ENCODE measurements at places on chromosomes 11 and 22.

DNA sequence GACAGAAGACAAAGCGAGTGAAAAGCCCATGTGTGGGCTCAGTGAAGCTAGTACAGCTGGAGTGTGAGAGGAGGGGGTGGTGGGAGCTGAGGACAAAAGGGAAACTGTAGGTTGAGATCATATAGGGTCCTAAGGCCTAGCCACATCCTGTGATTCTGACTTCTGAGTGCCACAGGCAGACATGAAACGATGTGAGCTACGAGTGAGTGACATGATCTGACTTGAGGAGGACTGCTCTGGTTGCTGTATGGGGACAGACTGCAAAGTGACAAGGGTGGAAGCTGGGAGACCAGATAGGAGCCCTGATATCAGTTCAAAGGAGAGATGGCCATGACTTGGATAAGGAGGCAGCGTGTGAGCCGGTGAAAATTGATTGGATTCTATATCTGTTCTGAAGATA is 85.4 kb downstream of the MICAL2 start:
- no peak for DNase-seq

DNA sequence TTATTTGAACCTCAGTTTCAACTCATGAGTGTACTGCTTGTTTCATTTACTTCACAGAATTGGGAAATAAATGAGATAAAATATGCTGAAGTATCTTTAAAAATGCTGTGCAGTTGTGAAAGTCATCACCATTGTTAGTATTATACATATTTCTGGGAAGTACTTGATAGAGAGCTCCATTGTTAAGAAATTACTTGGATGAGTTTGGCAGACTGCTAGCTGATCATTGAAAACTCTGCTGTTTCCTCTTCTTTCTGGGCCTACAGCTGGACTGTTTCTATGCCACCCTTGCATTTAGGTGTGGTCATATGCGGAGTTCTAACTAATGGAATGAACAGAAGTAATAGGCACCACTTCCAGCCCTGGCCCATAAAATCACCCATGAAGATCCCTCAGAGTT is 10.0 kb downstream of the SIK2 start:
- no peak for DNase-seq

GRCh38 chr11:63609971-63610580 is 4.2 kb downstream of the PLAAT3 start:
- DNase-seq = no peak

DNA sequence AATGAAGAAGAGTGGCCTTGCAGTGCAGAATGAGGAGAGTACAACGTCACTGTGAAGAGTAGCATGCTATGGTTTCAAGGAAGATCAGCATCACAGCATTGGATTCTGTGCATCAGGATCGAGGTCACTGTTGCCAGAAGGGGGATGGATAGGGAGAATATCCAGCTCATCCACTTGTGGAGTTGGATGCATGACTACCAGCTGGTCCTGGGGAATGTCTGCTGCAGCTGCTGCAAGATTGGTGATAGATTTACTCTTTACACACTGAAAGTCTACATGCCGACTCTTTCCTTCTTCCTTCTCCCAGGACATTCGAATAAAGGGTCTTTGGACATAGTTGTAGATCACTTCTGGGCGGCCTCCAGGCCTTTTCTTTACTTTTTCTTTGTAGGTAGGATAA is 74.3 kb downstream of the BTBD10 start:
- no peak for DNase-seq

DNA sequence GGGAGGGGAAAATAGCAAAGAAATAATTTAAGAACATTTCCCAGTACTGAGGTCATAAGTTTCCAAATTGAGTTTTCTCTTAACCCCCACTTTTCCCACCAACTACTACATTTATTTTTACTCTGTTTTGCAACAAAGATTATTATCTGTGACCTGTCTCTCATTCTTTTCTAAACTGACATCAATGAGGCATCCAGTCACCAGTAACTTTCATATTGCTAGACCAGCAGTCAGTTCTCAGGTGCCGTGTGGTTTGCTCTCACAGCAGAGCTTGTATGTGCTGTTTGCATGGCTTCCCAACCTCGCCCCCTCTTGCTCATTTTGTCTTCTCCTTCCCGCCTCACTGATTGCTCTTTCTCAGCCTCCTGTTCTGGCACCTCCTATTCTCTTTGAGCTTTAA is 1091.3 kb downstream of the TBC1D22A start:
- DNase-seq = no peak

GRCh38 chr11:128776424-128777284 is 82.8 kb downstream of the FLI1 start:
- no peak for DNase-seq

- DNase-seq = no peak
These were observed 91.3 kb downstream of the CDKN1C start for GRCh38 chr11:2794046-2794967.
